ENCODE measurements at places on chromosomes 2 and 18.

DNA sequence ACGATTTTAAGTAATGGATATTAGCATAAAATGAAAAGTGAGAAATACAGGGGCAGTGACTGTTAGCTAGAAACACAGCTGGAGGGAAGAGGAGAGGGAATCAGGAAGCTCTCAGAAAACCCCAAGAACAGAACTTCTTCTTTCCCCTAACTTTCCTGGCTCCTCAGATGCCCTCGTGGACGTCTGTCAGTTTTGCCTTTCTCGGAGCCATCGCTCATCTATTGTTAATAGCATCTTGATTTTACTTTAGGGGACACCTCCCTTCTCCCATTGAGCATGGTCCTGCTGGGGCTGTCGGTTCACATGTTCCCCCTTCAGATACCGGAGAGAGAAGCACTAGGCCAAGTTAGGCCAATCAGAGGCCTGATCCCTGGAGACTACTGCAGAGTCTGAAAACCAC, 2.3 kb upstream of the PLEK start:
- no peak for DNase-seq

DNA sequence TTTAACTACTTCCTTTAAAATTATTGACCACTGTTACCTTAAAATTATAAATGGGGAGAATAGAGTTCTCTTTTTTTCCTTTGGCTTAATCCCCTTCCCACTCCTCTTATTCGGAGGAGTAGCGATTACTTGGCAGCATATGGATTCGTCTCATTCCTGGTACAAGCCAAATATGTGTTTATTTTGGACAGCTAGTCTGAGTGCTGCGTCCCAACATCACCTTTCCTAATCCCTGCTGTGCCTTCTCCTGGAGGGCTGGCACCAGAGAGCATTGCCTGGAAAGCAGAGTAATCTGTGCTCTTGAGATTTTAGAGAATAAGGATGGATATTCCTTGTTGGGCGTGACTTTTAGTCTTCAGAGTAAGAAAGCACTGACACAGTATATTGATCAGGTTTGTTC, 185.6 kb downstream of the AGAP1 start:
- no peak for DNase-seq

DNA sequence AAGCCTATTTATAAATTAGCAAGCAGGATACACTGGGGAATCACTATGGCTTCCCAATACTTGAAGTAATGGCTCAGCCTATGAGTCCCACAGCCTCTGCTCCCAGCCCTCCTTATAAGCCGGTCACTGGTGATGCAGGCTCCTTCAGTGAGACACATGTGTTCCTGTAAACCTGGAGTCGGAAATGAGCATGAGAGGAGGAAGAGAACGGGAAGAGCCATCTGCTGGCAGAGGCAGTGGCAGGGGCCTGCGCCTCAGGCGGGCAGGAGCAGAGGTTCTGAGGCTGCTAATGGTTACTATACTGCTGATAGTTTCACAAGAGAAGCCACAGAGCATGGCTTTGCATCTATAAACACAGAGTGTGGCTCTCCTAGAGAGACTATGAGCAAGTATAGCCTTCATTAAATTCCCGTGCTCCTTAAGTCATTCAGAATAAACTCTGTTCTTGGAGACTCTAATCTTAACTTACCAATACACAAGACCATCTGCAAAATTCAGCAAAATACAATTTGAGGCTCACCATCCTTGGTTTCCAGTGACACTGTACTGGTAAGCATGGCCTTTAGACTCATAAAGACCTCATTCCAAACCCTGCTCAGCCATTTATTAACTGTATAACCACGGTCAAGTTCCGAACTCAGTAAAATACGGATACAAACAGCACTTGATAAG, 63.3 kb downstream of the FBXO15 start:
- no peak for DNase-seq

DNA sequence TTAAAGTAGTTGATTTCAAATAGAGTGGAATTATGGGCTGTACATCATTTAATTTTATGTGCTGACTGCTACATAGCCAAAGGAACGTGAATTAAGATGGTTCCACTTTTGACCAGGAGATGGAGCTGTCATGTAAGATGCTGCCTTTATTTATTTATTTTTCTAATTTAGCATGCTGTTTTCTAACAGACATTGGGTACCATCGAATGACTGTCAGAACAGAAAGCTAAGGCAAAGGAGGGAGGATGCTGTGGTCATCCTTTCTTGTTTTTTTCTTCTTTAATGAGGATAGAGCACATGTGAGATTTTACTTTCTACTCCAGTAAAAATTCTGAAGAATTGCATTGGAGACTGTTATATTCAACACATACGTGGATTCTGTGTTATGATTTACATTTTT, at the start of gene SCN2A:
Gene SCN2A, plus strand, starts transcription at position 185 of the 400 bp plus-strand sequence. CDS start 56,410 bp downstream, outside the sequence.
- DNase-seq, result no peak

DNA sequence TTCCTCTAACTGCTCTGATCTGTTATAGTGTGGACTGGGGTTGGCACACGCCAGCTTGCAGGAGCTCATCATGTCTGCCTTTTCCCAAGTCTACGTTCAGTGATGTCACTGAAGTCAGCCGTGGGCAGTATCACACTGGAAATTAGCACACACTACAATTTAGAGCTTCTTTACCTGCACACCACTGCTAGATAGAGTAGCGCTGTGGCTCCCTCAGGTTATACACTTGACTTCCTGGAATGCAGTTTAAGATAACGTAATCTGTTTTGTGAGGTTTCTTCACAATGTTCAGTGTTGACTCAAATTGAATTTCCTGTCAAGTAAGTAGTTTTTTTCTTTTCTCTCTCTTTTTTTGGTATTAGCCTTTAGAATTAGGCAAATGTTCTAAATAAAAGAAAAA, 487.2 kb downstream of the DCDC2C start:
- no peak for DNase-seq

DNA sequence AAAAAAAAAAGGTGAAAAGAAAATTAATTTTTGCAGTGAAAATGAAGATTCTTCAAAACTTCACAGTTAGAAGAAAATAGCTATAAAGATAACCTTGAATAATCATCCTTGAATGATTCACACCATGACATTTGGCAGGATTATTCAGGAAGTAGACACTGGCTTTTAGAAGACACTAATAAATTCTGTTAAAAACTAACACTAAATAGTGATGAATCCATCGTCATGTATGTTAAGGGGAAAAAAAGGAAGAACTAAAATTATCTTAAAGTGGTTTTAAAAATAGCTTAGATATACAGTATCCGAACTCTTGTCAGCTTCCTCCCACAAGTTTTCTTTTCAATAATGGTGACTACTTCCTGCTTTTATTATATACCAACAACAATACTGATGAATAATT, 10.2 kb downstream of the USP37 start:
- no peak for DNase-seq

DNA sequence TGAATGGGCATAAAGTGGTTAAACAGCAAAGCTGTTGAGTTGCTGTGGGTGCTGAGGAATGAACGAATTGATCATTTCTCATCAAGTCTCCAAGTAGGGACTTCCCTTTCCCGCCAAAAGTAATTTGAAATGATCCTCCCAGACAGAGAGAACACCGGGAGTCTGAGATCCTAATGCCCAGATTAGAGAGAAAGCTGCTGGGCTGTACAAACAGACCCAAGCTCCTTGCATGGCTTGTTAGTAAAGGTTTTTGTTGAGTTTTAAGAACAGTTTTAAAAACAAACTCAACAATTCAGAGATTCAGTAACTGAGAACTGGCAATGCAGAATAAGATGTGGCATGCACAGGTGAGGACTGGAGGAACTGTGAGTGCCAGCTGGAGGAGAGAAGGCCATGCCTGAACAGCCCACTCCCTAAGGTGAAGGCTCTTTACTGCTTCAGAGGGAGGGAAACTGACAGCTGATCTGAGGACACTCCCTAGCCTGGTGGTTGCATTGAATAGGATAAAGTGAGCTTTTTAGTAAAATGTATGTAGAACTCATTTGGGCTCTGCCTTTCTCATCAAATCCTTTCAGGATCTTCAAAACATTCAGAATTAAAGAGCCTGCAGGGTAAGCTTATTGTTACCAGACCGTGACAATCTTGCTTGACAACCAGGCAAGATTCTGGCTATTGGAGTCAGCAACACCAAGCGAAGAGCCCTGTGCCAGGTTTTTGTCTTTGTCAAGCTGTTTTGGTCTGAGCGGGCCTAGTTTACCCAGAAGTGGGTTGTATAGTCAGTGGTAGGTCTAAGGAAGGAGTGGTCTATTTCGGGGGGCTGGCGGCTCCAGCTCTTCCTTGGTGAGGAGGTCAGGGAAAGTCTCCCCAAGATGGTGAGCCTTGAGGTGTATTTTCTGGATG, 63.2 kb upstream of the IGFBP5 start:
- no peak for DNase-seq

DNA sequence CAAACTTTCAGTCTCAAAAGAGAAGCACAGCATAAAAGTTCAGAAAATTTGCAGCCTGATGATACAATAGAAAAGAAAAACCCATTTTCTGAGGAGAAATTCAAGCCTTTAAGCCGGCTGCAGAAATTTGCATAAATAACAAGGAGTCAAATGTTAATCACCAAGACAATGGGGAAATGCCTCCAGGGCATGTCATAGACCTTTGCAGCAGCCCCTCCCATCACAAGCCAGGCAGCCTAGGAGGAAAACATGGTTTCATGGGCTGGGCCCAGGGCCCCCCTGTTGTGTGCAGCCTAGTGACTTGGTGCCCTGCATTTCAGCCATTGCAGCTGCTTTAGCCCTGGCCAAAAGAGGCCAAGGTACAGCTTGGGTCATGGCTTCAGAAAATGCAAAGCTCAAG, 54.1 kb upstream of the CAVIN2 start:
- no peak for DNase-seq

GRCh38 chr2:98009887-98010760, 14.4 kb upstream of the TMEM131 start:
- no peak for DNase-seq

DNA sequence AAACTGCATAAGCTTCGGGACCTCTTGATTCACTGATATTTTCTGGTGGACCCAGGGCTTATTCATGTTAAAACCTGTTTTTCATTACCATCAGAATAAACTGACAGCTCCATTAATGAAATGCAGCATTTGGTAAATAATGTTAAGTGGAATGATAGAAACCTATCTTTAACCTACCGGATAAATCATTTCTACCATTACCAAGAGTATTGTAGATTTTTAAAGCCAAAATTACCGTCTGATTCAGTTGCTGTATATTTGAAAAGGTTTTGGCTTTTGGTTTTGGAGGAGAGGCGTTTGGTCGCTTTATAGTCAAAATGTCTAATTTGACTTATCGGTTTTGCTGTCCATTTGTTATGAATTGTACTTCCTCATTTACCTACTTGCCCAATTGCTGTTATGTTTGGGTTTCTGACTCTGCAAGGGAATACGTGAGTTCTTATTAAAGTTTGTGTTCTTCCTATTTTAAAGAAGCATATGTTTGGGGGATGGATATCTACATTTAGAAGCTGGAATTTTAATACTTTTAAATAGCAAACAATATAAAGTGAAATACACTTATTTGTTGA, 1.0 kb upstream of the CUL3 start:
- no peak for DNase-seq

DNA sequence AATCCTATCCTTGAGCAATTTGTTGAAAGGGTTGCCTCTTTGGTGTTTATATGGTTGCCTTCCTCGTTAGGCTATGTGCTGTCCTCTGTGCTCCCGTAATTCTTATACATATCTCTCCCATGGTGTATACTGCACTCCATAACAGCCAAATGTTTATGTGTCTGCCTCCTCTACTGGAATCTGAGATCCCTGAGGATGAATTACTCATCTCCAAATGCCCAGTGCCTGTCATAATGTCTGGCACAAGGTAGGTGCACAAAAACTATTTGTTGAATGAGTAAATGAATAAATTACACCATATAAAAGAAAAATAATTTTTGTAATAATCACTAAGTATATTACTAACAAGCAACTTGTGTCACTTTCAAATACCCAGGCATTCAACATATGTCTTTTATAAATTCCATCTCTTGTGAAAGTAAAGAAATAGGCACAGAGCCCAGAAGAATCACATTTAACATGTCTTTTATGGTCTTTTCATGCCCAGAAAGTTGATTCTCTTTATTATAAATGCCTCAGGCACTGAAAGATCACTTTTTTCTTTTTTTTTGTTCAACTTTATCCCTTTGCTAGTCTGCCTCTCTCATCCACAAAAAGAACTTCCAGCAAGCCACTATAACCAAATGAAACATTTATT, 164.9 kb downstream of the CCDC148 start:
- no peak for DNase-seq

DNA sequence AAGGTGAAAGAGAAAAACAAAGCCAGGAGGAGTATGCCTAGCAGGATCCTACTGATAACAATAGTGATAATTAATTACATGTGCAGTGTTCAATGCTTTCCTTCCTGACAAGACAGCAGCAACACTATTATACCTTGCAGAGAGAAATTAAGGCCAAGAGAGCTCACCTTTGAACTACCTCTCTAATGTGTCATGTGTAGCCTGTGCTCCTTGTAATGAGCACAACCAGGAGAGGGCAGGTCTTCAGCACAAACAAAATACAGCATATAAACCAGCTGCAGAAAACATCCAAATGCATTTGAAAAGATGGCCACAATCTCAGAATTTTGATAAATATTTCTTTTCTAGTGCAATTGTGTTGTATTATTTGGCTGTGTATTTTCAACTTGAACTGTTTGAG, 1425.7 kb downstream of the DSC3 start:
- no peak for DNase-seq

GRCh38 chr2:11678306-11678960, 8.4 kb upstream of the NTSR2 start:
- DNase-seq, result no peak

GRCh38 chr2:217071416-217071815, 211.6 kb upstream of the TNP1 start:
- no peak for DNase-seq

GRCh38 chr2:212960336-212960735, 191.1 kb downstream of the IKZF2 start:
- DNase-seq, result no peak

- DNase-seq, result no peak
These were observed 110.5 kb downstream of the KLF7 start for GRCh38 chr2:207055257-207055656.

- DNase-seq, result no peak
These were observed 9.7 kb downstream of the TCF23 start for GRCh38 chr2:27158468-27158867.

GRCh38 chr18:74623047-74623816, 25.6 kb downstream of the ZNF407 start:
- no peak for DNase-seq

GRCh38 chr2:223929571-223930102, 15.5 kb downstream of the WDFY1 start:
- no peak for DNase-seq

- no peak for DNase-seq
These were observed 51.6 kb downstream of the DPP4 start for GRCh38 chr2:162022290-162022945.

DNA sequence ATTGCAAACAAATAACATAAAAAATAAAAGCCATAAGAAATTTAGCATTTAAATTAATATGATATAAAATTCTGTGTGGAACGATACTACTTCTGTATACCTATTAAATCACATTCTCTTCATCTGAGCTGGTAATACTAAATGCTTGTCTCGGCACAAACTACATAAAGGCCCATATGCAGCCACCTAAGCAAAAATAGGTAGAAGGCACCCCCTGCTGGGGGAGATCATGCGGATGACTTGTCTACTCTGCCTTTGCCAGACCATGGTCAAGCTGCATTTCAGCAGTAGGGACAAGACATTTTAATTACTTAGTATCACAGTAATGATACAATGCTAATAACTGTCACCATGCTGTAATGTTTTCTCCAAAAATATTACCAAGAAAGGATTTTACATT, 108.0 kb downstream of the CDH19 start:
- DNase-seq, result no peak

GRCh38 chr2:63681896-63682295, 93.1 kb downstream of the MDH1 start:
- DNase-seq, result no peak

Data from stimulated activated CD8-positive, alpha-beta memory T cell treated with anti-CD3 and anti-CD28 coated beads, Interleukin-4, amount 100 ng/mL, for 24 hours (primary cell).